Astrocyte of the cerebellum (primary cell): ENCODE measurements at places on chromosomes 1 and 21.
A peak's percentile ranks its signal among the peaks of the same experiment; 100 is the strongest.

DNA sequence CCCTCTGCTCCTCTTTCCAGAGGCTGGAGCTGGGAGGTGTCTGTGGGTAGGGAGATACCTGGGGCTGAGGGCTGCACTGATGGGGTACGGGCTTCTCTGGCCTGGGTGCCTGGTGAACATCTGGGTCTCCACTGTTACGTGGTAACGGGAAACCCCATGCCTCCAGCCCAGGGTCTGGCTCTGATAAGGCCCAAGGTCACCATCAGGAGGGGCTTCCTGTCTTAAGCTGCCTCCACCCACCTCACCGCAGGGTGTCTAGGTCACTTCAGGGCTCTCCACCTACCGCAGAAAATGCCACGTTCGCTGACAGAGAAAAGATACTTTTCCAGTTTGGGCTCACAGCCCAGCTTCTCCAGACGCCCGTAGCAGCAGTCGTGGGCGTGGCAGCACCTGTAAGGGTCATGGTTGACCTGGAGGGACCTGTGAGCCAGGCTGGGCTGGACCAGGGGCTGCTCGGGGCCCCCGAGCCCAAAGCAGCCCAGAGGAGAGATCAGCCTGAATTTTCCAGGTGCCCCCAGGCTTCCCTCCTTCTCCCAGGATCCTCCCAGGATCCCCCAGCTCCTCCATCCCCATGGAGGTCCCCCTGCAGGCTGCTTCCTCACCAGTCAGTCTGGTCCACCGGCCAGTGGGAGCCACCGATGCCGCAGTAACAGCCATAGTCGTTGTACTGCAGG lies 1.3 kb downstream of the PLA2G2E start:
- DNase-seq: no peak

DNA sequence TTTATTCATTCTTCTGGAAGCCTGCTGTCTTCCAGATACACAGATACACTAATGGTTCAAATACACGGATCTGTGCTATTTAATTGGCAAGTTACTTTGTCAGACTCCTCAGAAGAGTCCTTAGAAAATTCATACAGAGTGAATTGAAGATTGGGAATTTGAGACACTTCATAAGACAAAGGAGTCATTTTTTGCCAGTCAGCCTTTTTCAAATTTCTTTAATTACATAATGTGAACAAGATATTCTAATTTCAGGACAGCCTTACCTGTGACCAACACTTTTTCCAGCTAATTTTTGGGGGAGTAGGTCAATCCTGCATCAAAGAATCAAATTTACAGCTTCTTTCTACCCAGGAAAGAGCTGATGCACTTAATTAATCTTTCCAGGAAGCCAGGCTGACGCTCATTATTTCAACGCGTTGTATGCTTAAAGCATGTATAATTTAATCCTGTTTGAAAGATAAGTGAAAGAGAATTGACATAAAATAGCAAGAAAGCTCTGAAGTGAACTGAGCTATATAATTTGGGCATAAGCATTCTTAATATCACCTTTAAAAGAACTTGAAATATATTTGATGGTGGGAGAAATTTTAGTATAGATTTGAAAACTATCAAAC lies 12.8 kb upstream of the NRIP1 start:
- DNase-seq: no peak

GRCh38 chr1:215652371-215652770 lies 85.3 kb downstream of the KCTD3 start:
- no peak for DNase-seq

DNA sequence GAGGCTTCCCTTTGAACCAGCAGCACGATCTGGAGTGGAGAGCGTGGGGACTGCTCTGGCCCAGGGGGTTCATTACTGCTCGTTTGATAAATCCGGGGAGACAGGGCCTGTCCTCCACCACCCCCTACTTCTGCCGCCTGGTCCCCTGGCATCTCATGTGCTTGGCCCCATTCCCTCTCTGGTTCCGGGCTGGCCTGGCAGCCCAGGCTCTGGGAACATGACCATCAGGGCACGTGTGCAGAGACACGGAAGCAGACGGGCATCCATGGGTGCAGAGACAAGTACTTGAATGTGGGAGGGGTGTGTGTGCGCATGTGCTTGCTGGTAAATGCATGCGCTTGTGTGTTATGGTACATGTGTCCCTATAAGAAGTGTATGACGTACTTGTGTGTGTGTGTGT lies 75.5 kb downstream of the KIRREL1 start:
- DNase-seq: no peak

DNA sequence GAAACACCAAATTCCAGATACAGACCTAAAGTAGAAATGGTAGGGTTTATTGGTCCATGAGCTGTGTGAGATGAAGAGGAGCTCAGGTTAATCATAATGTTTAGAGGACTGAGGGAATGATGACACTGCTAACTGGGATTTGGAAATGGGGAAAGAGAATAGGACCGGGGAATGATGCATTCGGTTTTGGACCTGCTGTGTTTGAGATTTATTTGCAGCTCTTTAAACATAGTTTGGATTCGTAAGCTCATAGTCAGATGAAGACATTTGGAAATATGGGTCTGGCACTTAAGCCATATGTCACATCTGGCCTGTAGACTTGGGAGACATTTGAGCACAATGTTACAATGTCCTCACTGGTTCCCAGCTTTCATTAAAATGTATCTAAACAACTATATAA lies 127.9 kb upstream of the DUSP10 start:
- DNase-seq: no peak

GRCh38 chr21:39073717-39074116 lies 109.5 kb downstream of the PSMG1 start:
- DNase-seq: no peak

GRCh38 chr1:232538224-232538942 lies 91.5 kb downstream of the SIPA1L2 start:
- peak; percentile 51 for DNase-seq

- DNase-seq: peak; percentile 31
These were observed 18.7 kb downstream of the MFSD2A start for GRCh38 chr1:39973503-39974135.

DNA sequence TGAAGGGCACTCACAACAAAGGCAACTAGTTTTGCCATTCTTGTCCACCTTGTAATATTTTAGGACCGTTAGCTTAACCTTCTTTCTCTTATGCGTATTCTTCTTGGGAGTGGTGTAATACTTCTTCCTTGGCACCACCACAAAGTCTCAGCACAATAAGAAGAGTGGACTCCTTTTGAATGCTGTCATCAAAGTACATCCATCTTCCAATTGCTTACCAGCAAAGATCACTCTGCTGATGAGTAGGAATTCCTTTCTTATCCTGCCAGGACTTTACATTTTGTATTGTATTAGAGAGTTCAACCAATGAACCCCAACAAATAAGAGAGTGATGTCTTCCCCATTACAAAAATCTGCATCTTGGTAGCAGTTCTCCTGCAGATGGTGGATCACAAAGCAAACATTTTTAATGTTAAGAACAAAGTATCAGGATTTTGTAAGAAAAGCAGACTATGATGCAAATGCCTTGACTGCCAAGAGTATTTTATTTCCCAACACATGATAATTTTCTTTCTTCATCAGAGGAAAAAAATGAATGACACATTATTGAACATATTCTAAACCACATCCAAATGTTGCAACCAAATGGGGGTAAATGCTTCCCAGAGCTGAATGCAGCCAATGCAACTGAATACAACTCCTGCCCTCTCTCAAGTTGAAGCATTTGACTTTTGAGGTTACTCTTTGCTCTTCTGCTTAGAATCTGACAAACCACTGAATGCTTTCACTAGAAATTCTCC lies 5.1 kb upstream of the ARNT start:
- peak; percentile 67 for DNase-seq

- no peak for DNase-seq
These were observed 38.8 kb upstream of the HAO2 start for GRCh38 chr1:119329541-119330461.

GRCh38 chr1:204505674-204506200 lies 10.5 kb upstream of the MDM4 start:
- no peak for DNase-seq

- no peak for DNase-seq
These were observed 18.6 kb upstream of the RGS8 start for GRCh38 chr1:182702826-182703524.

GRCh38 chr1:22349362-22350043 lies 102.1 kb upstream of the ZBTB40 start:
- DNase-seq: no peak

- DNase-seq: no peak
These were observed 33.5 kb downstream of the TRIM11 start for GRCh38 chr1:228373004-228373680.

- DNase-seq: no peak
These were observed 71.3 kb upstream of the NGF start for GRCh38 chr1:115409094-115410015.

DNA sequence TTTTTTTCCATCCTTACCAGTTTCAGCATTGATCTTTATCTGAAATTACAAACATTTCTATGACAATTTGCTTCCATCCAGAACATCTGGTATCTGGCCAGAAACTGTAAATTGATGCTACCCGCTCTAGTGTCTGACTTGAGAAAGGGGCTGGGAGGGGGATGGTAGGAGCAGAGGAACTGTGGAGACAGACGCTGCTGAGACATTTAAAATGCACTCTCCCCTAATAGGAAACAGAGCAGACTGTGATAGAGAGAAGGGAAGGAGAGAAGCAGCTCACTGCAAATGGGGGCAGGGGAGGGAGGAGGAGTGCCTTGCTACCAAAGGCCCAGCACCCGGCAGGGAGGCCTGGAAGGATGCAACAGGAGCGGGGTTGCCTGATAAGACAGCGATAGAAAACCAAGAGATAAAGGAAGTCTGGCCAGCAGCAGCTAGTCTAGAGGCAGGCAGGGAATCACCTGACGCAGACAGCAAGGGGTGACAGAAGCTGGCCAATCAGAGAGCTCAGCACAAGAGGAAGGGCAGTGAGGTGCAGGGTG lies 195.5 kb upstream of the NFIA start:
- no peak for DNase-seq
